ENCODE measurements at places on chromosomes 16 and 17. TPM values are rescaled to one million over a fixed set of nuclear protein-coding genes. Genes with fewer than 3 reads are reported as not detected.

ITGB3 gene
- 6.6 TPM for total RNA-seq

BCL6B gene
- 42.6 TPM for total RNA-seq

SAMD14 gene
- 21.5 TPM for total RNA-seq

PRSS33 gene
- total RNA-seq = not detected

UTS2R gene
- not detected for total RNA-seq

CPHXL gene
- total RNA-seq = not detected

CASKIN2 gene
- total RNA-seq = 101 TPM

KRT12 gene
- total RNA-seq = not detected

PPL gene
- total RNA-seq = 78.1 TPM

MT1M gene
- total RNA-seq = 40.3 TPM

TNRC6C gene
- total RNA-seq = 21.7 TPM

ALDH3A1 gene
- 10.5 TPM for total RNA-seq

DNA sequence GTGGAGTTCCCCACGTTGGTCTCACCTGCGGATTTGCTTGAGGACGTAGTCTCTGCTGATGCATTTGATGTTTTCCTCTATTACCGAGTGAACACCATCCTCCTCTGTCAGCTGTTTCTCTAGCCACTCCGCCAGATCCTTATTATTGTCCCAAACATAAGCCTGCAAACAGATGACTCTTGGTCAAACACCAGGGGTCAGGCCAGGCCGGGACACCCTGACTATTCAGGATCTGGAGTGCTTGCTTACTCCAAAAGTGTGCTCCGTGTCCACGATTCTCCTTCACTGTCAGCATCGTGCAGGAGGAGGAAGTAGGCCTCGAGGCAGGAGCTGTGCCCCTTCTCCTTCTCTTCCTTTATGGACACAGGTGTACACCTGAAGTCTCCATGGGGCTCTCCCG, 140.2 kb downstream of the AATF start:
- no peak for DNase-seq

DNA sequence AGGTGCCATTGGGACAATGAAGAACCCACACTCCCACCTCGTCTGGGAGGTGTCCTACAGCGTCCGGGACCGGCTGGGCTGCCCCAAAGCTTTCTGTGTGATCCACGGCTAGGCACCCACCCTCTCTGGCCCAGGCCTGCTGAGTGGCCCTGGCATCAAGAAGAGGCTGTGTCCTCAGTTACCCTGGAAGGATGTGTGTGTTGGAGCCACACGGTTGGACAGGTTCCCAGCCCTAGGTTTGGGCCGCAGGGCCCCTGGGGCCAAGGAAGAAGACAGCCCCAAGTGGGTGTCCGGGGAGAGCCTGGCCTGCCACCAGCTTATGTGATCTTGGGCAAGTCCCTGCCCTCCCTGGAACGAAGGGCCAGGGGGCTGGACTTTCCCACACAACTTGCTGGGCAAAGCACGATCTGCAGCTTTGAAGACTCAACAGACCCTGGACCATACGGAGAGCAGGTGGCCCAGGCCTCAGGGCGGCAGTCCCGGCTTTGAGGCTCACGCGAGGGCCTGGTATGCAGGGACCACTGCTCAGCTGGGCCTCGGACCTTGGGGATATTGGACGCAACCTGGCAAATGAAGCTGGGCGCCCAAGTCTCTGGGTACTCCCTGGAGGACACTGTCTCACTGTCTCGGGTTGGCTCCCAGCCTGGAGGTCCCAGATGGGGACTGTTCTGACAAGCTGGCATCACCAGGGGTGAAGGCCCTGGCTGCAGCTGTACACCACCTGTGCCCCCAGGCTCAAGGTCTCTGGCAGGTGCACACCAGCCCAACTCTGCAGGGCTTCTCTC, 17.5 kb downstream of the MYBBP1A start:
- no peak for DNase-seq

GRCh38 chr17:9036336-9036735, 15.0 kb downstream of the NTN1 start:
- DNase-seq = no peak

DNA sequence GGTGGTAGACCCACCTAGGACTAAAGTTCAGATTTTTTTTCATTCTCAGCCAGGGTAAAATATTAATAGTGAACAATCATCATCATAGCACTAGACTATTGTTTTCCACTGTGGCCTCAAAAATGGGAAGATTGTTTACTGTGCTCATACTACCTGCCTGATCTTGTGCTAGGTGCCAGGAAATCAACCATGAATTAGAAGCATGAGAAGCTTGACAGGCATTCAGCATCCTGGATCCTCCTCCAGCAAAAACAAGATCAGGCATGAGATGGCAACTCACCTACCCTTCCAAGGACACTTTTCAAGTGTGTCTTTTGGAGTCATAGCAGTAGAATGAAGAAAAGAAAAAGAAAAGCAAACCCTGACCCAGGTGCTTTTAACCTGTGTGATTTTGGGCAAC, 174.2 kb downstream of the CYLD start:
- no peak for DNase-seq

- DNase-seq = no peak
Measured at GRCh38 chr17:49434821-49435670, 20.4 kb upstream of the PHB1 start.

- DNase-seq = no peak
Measured at GRCh38 chr17:13587487-13588338, 14.0 kb downstream of the HS3ST3A1 start.

- DNase-seq = no peak
Measured at GRCh38 chr17:76542984-76543383, 3.1 kb downstream of the PRCD start.

DNA sequence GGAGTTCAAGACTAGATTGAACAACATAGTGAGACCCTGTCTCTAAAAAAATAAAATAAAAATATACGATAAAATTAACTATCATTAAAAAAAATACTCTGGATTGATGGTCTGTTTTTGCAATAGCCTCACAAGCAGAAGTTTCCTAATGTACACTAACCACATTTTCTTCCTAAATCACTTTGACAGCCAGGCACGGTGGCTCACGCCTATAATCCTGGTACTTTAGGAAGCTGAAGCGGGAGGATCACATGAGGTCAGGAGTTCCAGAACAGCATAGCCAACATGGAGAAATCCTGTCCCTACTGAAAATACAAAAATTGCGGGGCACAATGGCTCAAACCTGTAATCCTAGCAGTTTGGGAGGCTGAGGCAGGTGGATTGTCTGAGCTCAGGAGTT, 64.7 kb downstream of the HELZ start:
- no peak for DNase-seq

GRCh38 chr17:65418622-65419021, 142.8 kb downstream of the AXIN2 start:
- DNase-seq = no peak

GRCh38 chr16:88939245-88939971, 37.6 kb downstream of the CBFA2T3 start:
- no peak for DNase-seq

DNA sequence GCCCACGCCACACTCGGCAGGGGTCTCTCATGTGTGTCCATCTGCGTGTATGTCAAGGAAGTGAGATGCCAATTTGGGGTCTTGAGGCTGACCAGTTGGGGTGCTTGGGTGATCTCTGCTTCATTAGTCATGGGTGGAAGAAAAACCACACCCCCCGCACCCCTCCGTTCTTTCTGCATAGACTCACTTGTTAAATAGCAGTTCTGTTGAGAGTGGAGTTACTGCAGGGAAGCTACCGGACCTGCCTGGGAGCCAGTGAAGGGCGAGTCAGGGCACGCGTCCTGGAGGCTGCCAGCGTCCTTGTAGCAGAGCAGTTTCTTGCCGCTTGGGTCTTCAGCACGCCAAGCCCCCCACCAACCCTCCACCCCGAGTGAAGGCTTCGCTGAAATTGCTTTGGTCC, 8.5 kb downstream of the SNN start:
- peak; percentile 39 for DNase-seq

DNA sequence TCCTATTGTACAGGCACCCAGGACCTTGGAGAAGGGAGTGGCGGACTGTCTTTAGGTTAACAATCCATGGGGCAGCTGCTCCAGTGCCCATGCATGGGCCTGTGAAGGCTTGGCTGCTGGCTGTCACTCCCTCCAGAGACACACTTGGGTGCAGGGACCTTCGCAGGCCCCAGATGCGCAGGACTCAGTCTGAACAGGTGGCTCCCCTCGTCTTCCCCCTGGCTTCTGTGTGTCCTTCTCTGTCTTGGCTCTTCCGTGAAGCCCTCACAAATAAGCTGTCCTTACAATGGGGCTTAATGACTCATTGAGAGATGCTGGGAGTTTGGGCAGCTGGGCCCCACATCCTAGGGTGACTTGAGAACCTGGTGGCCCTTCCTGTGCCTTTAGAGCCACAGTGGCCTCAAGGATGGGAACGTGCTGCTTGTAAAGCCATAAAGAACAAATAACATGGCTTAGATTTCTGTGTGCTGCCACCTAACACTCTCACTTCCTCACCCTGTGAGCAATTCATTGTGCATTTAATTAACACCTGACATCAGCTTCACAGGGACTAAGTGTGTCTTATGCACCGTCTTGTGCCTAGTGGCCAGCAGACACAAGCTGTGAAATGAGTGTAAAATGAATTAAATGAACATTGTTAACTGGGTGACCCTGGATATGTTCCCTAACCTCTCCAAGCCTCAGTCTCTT, 340.7 kb downstream of the SNX29 start:
- DNase-seq = no peak

GRCh38 chr17:835263-835662, 53.1 kb downstream of the MRM3 start:
- DNase-seq = no peak

- no peak for DNase-seq
Measured at GRCh38 chr16:77868052-77868451, 79.7 kb downstream of the VAT1L start.

DNA sequence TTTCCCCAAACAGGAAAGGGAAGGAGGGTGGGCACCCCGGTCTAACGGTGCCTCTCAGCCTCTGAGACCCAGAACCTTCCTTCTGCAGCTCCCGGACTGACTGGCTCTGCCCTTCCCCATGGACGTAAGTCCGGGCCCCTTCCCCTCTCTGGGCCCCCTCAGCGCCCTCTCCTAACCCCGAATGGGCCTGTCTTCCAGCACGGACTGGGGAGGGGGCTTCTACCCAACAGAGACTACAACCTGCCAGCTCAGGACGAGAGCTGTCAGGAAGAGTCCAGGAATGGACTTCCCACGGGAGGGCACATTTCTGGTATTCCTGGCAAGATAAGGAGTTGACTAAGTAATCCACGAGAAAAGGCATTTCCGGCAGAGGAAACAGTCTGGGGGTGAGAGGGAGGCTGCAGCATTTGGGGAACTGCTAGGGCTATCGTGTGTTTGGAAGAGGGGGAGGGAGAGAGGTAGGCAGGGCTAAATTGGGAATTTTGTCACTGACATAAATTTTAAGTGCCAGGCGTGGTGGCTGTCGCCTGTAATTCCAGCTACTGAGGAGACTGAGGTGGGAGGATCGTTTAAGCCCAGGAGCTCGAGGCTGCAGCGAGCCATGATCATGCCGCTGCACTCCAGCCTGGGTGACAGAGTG, 12.1 kb upstream of the ALDOA start:
- DNase-seq = no peak

- DNase-seq = peak; percentile 95
Measured at GRCh38 chr17:50199803-50200456, 1.5 kb downstream of the COL1A1 start.

DNA sequence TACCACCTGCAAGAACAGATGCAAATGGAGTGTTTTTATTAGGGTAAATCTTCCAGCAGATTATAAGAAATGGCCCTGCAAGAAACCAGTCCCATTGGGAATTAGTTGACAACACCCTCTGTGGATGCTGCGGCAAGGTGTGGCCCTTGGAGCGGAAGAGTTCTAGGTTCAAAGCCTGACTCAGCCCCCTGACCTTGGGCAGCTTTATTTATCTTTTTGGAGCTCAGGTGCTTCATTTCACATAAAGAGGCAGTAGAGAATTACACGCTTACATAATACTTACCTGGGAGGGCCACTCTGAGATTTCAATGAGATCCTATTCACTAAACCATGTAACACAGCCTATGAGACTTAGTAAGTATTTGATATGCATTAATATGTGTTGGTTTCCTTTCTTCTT, 318.2 kb upstream of the SOX9 start:
- DNase-seq = no peak

GRCh38 chr17:47906443-47906842, 10.4 kb downstream of the SP2 start:
- DNase-seq = no peak

- peak; percentile 70 for DNase-seq
Measured at GRCh38 chr17:79778504-79779083, 646 bp downstream of the CBX2 start.

- DNase-seq = no peak
Measured at GRCh38 chr17:27324771-27325339, 30.9 kb downstream of the WSB1 start.

GRCh38 chr17:75721463-75722011, 278 bp downstream of the ITGB4 start:
- DNase-seq = no peak

- DNase-seq = no peak
Measured at GRCh38 chr16:4140652-4141051, 24.4 kb upstream of the ADCY9 start.

- DNase-seq = peak; percentile 84
Measured at GRCh38 chr16:88759245-88759975, 25.6 kb downstream of the PIEZO1 start.
